ENCODE measurements at places on chromosomes 2 and 18. TPM values are rescaled to one million over a fixed set of nuclear protein-coding genes. Genes with fewer than 3 reads are reported as not detected.
A peak's percentile ranks its signal among the peaks of the same experiment; 100 is the strongest.

The LCT gene
- not detected for total RNA-seq

The IL37 gene
- 0.22 TPM for total RNA-seq

DNA sequence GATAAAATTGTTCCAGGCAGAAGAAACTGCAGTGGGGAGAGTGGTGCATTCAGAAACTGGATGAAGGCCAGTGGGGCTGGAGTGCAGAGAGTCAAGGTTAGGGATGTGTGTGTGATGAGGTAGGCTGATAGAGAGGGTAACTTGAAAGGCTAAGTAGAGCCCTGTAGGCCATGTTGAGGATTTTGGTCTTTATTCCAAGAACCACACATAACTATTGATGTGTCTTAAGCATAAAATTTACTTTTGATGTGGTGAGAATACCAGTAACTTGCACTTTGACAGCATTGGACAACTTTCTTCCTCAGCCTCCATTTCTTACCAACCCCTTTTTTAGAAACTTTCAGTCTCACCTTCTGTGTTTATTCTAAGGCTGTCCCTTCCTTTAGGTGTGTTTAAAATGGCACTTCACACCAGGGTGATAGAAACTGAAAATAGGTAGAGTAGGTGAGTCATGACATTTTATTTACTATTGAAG is 22.6 kb downstream of the MTX2 start:
- DNase-seq, result no peak

GRCh38 chr2:102063487-102063911 is 71.7 kb downstream of the IL1R2 start:
- DNase-seq, result no peak

The AQP12A gene
- not detected for total RNA-seq

- peak; percentile 94 for DNase-seq
Observed at GRCh38 chr2:55111570-55112228, 61.4 kb upstream of the RTN4 start.

The SNORC gene
- 0.33 TPM for total RNA-seq

DNA sequence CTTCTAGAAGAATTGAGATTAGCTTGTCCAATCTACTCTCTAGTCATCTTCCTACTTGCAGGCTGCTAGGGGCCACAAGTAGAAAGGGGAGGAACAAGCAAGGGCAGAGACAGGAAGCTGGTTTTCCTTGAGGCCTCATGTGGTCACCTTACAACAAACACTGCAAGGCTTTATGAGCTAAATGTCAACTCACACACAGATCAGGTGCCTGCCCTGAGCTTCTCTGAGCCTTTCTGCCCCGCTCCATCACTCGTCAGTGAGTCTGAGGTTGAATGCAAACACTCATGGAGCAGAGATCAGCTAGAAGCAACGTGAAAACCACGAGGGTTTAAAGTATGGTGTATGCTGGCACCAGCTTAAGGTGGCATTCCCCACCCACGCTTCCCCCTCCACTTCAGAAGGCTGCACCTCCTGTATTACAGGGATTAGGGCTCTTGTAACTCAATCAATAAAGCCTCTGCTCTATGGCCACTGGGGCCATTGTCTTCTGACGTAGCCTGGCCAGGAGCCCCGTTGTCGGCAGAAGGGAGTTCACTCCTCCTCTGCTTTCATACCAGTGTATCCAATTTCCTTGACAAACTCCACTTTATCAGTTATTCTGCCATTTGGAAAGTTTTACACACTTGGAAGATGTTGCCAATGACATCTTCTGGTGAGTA is 5.4 kb upstream of the CRYGC start:
- no peak for DNase-seq

GRCh38 chr2:186099826-186100225 is 361.2 kb downstream of the FSIP2 start:
- no peak for DNase-seq

The ANKRD23 gene
- 0.58 TPM for total RNA-seq

GRCh38 chr2:28119631-28120030 is 229.1 kb downstream of the BABAM2 start:
- DNase-seq, result no peak

The PCARE gene
- total RNA-seq, result 0.02 TPM

DNA sequence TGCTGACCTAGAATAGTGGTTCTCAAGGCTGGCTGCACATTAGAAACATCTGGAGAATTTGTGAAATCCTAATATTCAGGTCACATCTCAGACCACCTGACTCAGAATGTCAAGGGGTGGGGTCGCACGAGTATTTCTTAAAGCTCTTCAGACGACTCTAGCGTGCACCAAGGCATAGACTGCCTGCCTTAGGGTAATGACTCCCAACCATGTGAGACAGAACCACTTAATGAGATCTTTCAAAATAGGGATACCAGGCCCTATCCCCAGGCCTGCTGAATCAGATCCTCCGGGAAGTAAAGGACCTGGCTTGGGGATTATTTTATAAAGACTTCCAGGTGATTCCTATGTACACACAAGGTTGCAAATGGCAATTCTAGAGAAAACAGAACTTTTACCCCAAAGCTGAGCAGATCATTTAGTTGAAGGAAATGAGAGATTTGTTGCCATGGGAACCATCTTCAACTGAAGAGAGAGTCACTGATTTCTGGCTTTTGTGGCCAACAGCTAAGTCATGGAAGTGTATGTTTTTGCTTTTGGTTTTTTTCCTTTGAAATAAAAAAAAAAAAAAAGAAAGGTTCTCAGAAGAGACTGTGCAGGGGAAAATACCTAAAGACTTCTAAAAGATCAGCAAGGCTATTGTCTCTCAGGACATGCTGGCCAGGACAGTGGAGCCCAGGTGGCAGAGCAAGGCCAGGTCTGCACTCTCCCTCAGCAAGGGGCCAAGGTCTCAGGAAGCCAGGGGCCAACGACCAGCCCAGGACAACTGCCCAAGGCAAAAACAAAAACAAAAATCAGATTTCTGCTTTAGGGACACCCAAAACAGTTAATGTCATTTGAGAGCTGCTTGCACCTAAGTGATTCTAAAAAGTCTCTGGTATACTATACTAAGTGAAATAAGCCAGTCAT is 15.3 kb upstream of the LOXHD1 start:
- DNase-seq, result no peak

DNA sequence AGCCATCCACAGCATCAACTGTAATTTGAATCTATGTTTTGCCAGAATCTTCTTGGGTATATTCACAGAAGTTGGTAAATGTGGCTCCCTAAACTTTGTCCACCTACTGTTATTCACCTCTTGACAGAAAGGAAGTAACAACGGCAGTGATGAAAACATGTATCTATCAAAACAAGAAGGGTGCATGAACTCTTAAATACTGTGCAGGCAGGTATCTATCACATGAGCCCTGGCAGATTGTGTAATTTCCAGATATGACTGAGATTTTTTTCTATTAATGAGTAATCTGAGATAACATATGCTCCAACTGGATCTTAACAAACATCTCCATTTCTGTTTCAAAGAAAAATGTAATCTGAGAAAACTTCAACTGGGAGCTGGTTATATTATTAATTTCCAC is 36.6 kb downstream of the SFT2D3 start:
- DNase-seq, result no peak

GRCh38 chr2:31263636-31264190 is 29.8 kb downstream of the EHD3 start:
- DNase-seq, result no peak
